ENCODE measurements at places on chromosomes 12 and 14.

DNA sequence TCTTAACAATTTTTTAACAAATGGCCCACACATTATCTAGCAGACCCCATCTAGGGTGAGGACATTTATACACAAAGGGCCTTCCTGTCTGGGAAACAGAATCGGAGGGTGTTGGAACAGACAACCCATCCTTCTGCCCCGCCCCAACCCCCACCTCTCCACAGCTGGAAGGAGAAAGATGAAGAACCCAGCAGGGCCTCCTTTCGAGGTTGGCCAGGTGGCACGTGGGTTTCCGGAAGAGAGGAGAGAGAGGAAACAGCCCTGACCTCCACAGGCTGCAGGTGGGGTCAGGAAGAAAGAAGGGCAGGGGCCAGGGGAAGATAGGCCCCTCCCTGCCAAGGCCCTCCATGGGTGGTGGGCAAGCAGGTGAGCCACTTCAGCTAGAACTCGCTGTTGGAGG lies 57.2 kb downstream of the LRRC74A start:
- DNase-seq, result peak; percentile 17

GRCh38 chr14:45891417-45892080 lies 638.5 kb upstream of the MIS18BP1 start:
- no peak for DNase-seq

DNA sequence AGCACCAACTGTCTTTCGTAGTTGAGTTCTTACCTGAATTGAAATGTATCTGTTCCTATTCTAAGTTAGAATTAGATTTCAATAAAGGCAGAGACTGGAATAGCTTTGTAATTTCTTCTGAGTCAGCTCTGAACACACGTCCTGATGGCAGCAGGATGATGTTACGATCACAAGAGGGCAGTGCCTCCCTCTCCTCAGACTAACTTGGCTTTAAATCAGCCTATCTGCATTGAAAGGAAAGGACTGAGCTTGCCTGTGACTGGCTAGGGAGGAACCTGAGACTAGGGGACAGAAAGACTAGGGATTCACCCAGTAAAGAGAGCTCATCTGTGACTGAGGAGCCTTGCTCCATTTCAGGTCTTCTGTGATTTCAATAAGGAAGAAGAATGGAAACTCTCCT lies 323.7 kb upstream of the OR4E1 start:
- DNase-seq, result no peak

- no peak for DNase-seq
These were observed 12.0 kb upstream of the MDM1 start for GRCh38 chr12:68344126-68344525.

DNA sequence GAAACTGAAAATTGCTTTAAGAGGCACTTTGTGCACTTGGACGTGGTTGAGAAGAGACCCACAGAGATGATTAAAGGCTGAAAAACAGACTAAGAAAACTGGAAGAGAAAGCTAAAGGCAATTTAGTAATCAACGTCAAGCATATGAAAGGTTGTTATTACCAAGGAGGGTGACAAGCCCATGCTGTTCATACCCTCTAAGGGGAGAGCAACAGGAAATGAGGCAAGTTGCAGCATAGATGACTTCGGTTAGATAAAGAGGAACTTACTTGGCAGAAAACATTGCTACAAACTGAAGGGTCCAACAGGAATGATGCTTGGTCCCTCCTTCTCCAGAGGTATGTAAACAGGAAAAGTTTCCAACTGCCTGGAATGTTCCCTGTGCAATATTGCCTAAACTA lies 107.8 kb downstream of the DUSP6 start:
- DNase-seq, result peak; percentile 19

- no peak for DNase-seq
These were observed 208.1 kb upstream of the NEDD1 start for GRCh38 chr12:96698965-96699364.

DNA sequence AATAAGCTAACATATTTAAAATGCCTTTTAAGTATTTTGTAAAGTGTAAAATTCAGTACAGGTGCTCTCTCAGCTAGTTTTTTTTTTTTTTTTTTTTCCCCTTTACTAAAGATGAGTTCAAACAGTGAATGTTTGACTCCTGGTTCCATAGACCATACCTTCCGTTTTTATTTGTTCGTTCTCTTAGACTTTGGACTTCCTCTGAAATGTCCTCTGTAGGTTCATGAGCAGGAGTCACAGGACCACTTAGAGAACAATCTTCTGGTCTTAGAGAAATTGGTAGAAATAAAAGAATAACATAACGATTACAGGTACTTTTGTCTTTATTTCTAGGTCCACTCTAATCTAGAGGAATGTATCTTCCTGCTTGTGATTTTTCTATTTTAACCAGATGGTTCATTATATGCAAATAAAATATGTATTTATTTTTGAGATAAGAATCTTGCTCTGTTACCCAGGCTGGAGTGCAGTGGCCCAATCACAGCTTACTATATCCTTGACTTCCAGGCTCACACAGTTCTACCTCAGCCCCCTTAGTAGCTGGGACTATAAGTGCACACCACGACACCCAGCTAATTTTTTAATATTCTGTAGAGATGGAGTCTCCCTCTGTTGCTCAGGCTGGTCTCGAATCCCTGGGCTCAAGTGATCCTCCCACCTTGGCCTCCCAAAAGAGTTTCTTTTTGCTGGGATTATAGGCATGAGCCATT lies 25.8 kb downstream of the STYX start:
- no peak for DNase-seq

- no peak for DNase-seq
These were observed 122.2 kb downstream of the NCOR2 start for GRCh38 chr12:124445121-124445718.

DNA sequence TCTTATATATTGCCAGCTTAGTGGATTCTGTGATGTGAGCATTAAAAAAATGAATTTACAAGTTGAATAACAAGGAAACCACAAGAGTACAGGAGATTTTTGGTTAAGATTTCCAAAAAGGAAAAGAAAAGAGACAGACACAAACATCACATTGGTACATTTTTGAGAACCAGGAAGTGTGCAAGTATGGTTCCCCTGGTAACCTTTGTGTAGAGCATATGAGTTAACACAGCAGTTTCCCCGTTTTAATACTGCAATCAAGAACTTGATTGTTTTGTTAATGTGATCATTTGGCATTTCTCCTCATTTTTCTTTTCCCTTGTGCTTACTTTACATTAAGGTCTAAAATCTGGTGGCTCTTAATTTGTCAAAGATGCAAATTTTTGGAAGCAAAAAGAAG lies 490.4 kb upstream of the ATP2B1 start:
- DNase-seq, result peak; percentile 62

GRCh38 chr14:57492859-57493258 lies 798 bp downstream of the CCDC198 start:
- no peak for DNase-seq

DNA sequence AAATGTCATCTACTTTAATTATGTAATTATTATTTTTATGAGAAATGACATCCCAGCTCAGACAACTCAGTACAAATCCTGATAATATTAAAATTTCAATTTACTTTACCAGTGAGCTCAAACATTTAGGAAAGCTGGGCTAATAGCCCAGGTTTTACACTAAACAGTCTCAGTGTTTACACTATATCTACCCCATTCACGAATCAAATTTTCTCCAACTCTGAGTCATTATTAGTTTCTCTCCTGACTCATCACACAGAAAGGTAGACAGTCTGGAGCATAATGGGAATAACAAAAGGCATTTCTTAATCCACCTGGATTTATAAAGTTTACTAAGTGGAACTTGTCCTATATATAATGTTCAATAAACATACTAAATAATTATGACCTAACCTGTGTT lies 5.7 kb downstream of the PAWR start:
- DNase-seq, result no peak

GRCh38 chr14:50943261-50943942 lies 881 bp downstream of the PYGL start:
- no peak for DNase-seq

DNA sequence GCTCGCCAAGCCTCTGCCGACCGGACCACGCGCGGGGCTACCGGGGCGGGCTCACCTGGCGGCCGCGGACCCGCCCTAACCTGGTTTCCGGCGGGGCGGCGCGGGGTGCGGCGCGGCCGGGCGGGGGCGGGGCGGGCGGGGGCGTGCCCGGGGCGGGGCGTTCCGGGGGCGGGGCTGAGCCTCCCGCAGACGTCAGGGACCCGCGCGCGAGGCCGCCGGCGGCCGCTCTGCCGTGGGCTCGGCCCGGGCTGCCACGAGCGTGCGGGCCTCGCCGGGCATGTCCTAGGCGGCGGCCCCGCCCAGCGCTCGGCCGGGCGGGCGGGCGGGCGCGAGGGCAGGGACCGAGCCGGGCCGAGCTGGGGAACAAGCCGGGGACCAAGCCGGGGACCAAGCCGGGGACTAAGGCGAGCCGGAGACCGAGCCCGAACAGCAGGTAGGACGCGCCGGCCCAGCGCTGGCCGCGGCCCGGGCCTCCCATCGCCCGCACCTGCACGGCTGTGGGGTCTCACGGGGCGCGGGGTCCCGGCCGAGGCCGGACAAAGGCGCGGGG lies at the start of gene CEP170B:
CEP170B (plus strand) TSS at position 188 of the 550 bp plus-strand sequence. CDS start 3,183 bp downstream, outside the sequence.
- peak; percentile 20 for DNase-seq

Data from hematopoietic multipotent progenitor cell (in vitro differentiated cells).